ENCODE measurements at places on chromosomes 6 and 20.

DNA sequence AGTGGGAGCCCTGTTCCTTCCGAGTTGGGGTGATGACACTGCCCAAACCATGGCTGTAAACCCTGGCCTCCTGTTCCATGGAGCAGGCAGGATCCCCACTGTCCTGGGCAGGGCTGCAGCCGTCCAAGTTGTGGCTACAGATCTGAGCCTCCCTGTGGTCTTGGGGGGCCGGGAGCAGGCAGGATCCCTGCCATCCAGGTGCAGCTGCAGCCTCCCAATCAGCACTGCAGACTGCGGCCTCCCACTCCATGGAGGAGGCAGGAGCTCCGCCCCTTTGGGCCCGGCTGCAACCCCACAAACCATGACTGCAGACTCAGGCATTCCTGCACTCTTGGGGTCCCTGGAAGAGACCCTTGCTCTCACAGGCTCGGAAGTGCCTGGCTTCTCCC lies 872.1 kb upstream of the GJE1 start:
- no peak for DNase-seq

- DNase-seq, result no peak
Observed at GRCh38 chr20:57013741-57014140, 252.7 kb downstream of the BMP7 start.

DNA sequence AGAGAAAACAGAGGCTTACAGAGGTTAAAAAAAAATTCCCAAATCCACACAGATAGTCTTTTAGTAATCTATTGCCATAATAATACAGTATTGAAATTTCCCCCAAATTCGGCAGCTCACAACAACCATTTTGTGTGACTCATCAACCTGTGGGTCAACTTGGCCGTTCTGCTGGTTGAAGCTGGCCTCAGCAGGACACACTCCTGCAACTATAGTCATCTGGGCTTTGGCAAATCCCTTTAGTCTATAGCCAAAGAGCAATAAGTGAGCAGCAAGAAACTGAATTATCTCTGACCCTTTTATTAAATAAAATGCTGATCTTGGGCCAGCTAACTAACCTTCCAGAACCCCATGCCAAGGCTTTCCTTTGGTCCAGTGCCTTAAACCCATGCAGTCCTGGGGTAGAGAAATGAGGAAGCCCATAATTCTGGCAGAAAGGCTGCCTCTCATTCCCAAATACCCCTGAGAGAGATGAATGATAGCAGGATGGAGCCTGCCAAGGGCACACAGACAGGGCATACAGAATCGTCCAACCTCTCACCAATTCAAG lies 17.2 kb upstream of the SNAP25 start:
- DNase-seq, result no peak

- no peak for DNase-seq
Observed at GRCh38 chr6:20705741-20706140, 171.5 kb downstream of the CDKAL1 start.

DNA sequence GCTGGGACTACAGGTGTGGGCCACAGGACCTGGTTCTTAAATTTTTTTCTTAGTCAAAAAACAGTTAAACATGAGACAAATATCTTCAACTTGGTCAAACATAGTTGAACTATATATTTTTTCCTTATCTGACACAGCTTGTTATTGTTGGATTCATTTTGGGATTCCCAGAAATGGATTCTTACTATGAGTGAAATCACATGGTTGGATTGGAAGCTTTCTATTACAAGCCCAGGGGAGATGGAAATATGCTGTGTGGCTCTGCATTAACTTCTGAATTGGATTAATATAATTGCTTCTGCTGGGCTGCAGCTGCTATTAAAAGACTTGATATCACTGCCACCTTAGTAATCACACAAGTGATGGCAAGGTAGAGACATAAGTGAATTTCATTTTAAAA lies 126.4 kb upstream of the DUSP22 start:
- DNase-seq, result no peak

- DNase-seq, result no peak
Observed at GRCh38 chr6:87291883-87292282, 30.5 kb upstream of the SMIM8 start.

- no peak for DNase-seq
Observed at GRCh38 chr20:59365611-59366285, 65.3 kb downstream of the EDN3 start.

DNA sequence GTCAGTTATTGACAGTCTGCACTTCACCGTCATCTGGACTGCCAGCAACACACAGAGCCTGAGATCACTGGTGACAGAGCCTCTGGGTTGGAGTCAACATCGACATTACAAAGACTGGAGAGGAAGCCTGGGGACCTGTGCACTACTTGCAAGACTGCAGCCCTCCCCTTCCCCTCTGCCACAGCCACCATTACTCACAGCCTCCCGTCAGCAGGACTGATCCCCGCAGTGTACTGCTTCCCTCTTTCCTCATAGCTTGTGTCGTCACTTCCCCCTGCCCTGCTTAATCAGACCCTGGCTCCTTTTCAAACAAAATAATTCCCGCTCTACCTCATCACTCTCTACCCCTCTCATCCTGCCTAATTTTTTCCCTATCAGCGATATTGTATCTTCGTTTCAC lies 235.5 kb upstream of the KCNQ5 start:
- DNase-seq, result no peak

DNA sequence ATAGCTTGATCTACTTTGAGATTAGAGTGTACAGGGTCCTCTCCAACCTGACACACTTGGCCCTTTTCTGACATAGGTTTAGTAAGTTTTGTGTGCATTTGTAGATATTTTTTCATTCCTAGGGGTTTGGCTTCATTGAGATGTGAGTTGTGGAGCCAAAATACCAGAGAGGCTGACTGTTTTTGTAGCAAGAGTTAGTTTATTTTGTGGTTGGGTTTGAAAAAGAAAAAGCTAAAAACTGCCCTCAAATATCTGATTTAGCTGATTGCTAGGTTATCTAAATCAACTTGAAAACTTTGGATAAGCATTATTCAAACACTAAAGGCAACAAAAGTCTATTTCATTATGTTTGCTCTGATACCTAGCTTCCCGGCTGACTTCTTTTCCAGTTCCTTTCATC lies 164.7 kb upstream of the CENPW start:
- no peak for DNase-seq

DNA sequence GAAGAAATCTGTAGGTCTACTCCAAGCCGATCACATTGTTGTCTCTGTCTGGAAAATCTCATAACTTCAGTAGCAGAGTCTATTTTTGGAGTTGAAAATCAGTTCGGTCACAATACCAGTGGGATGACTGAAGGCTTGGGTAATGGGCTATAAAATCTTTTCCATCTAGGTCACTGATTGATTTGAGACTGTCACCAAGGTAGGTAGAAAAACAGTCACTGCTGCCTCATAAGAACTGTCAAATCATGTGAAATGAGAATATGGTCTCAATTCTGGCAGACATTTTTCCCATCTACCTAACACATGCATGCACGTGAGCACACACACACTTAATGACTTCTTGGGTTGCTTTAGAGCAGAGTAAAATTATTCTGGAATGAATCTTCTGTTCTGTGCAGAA lies 1162.8 kb upstream of the CITED2 start:
- no peak for DNase-seq

DNA sequence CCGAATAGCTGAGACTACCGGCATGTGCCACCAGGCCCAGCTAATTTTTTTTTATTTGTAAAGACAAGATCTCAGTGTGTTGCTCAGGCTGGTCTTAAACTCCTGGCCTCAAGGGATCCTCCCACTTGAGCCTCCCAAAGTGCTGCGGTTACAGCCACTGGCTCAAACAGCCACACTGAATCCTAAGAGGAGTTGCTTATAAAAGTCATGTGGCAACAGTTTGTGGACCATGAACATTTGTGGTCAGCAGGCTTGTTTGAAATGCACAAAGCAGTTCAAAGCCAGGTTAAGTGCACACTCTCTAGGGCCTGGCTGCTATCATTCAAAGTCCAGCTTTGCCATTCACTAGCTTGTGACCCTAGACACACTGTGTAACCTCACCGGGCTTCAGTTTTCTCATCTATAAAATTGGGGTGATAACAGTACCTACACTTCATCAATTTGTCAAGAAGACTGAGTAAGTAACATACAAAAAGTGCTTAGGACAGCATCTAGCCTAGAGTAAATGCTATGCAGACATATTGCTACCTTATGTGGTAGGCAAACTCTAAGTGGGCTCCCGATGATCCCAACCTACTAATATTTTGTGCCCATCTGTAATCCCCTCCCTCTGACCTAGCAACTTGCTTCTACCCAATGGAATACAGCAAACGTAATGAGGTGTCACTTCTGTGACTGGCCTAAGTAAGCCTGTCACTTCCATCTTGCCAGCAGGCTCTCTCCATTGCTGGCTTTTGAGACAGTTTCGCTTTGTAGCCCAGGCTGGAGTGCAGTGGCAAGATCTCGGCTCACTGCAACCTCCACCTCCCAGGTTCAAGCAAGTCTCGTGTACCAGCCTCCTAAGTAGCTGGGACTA lies 122.9 kb downstream of the ZMYND8 start:
- DNase-seq, result no peak

All from WERI-Rb-1 (cell line).